ENCODE measurements at places on chromosomes 7 and 10. TPM values are rescaled to one million over a fixed set of nuclear protein-coding genes. Genes with fewer than 3 reads are reported as not detected.

Gene PRLHR
- not detected for total RNA-seq

Gene ITGA8
- total RNA-seq, result not detected

Gene PRSS37
- total RNA-seq, result not detected

Gene MCM10
- 65.4 TPM for total RNA-seq

Gene FRMD4A
- total RNA-seq, result 2.1 TPM

DNA sequence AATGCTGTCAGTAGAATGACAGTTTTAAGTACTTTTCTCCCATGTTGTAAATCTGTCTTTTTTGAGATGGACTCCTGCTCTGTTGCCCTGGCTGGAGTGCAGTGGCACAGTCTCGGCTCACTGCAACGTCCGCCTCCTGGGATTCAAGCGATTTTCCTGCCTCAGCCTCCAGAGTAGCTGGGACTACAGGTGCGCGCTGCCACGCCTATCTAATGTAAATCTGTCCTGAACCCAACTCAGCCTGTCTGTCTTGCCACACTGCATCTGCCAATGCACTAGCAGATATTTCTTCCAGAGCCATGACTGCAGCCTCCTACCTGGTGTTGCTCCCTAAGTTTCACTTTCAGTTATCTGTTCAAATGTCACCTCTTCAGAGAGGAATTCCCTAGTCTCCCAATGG, 264.1 kb downstream of the PHF14 start:
- no peak for DNase-seq

GRCh38 chr10:21811245-21811585, 192.3 kb downstream of the DNAJC1 start:
- no peak for DNase-seq

- no peak for DNase-seq
Measured at GRCh38 chr7:80316811-80317210, 182.2 kb downstream of the GNAI1 start.

GRCh38 chr10:21535494-21535965, 1.5 kb downstream of the MLLT10 start:
- no peak for DNase-seq

GRCh38 chr10:7866176-7866575, 47.9 kb downstream of the TAF3 start:
- no peak for DNase-seq
